Naive B cell (primary cell): ENCODE measurements at places on chromosomes 4 and X. TPM values are rescaled to one million over a fixed set of nuclear protein-coding genes. Genes with fewer than 3 reads are reported as not detected.

DNA sequence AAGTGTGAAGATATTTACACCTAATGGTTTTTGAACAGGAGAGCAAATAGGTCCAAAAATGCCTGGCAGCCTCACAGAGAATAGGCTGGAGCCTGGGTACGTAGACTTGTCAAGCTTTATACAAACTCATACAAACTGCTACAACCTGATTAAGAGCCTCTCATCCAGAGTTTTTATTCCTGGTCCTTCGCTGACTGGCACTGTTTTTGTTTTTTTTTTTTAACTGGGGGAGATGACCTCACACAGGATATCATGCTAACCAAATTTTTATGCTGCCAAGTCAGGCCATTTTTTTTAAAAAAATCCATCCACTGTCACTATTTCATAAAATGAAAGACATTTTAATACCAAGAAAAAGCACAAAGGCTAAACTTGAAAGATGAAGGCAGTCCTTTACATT, 1.9 kb downstream of the FAM114A1 start:
- H3K4me3 ChIP-seq, result no peak overlapping the region
- no peaks in the 10 kb centered on the region for H3K36me3 ChIP-seq
- H3K27ac ChIP-seq, result no peak overlapping the region
- DNase-seq, result no peak
- no peaks in the 10 kb centered on the region for H3K27me3 ChIP-seq

GRCh38 chr4:117134386-117134785, 49.0 kb upstream of the TRAM1L1 start:
- no peak overlapping the region for H3K4me3 ChIP-seq
- no peaks in the 10 kb centered on the region for H3K27me3 ChIP-seq
- no peaks in the 10 kb centered on the region for H3K4me1 ChIP-seq
- DNase-seq, result no peak

Gene MID1IP1
- 24.4 TPM for polyA plus RNA-seq

Gene SLC38A5
- polyA plus RNA-seq, result 11.8 TPM

Gene PNMA3
- 0.35 TPM for polyA plus RNA-seq
